ENCODE measurements at places on chromosomes 5 and 9.

- no peak for DNase-seq
These were observed 313.8 kb downstream of the ENC1 start for GRCh38 chr5:74326571-74327338.

DNA sequence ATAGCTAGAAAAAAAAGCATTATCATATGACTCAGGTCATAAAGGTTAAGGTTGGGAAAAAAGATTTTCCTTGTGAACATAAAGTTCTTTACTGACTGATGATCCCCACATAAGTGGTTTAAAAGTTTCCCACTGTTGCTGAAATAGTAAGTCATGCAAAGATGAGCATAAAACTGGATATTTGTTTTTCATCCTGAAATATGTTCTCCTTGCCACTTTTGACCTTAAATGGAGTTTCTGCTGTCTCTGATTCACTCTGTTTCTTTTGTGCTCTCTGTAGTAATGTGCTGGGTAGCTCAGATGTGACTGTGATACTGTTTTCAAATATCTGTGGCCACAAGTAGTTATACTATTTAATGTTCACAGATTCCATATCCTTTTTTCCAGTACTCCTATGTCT is 162.5 kb upstream of the GAS1 start:
- DNase-seq: no peak

DNA sequence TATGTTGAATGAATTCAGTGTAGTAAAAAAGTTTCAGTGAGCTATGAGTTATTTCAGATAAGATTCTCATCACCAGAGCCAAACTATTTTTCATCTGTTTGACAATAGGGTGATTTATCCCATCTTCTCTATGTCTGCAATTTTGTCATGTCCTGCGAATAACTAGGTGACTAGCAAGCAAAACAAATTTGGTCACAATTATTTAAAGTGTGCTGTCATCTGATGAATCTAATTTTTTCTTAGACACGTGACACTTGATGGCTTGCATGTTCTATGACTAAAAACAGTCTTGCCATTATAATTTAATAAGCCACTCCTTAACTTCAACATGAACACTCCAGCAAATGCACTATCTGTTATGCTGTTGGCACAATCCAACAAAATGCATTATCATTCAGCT is 35.0 kb downstream of the FEM1C start:
- no peak for DNase-seq

DNA sequence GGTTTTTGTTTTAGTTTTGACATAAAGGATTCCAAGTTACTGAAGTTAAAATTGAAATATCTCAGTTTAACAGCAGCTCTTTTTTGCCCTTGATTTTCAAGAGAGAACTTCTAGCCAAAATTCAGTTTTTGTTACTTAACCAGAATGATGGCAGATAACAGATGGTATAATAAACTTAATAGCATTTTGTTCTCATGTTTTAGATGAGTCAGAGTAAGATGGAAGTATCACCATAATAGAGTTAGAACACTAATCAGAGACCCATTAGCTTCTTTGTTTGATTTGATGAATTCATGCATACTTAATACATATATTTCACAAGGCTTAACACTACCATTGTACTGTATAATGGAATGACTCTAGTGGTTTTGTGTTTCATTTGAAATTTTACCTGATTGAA is 11.9 kb downstream of the ZCCHC9 start:
- DNase-seq: no peak

DNA sequence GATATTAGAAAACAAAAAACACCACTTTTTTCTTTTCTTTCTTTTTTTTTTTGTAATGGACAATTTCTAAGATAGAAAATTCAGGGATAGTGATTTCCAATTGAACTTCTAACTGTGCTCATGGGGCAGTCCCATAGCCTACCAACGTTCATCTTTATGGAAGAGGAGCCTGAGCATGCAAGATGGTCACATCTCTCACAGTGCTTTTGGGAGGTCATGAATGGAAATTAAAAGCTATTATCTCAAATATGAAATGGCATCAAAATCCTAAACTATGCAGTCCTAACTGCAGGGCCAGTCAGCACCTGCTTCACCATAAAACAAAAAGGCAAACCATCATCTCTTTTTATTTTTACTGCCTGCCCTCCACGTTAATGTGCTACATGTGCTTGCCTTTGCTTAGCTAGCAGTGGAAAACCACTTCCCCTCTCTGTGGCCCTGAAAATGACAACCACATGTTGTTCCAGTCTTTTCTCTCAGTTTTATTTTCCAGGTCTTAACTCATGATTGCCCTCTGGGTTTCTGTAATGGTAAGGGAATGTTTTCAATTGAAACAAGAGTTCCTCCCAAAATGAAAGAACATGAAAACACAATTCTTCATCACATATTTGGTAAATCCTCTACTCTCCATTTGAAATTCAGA is 16.7 kb downstream of the IFNB1 start:
- no peak for DNase-seq

DNA sequence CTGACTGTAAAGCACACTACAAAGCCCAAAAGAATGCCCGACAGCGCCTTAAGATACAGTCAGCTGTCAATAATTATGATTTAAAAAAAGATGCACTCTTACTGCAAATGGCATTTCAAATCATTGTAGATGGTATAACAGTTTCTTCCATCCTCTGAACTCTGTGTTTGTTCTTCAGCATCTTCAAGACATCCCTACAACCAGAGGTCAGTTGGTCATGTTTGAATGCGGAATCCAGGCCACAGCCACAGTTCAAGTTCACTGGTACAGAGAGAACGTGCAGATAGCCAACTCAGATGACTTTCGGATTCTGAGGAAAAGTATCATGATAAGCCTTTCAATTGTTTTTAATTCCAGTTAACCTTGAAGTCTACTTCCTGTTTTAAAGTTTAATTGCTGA is 8.7 kb upstream of the MYOT start:
- DNase-seq: no peak

DNA sequence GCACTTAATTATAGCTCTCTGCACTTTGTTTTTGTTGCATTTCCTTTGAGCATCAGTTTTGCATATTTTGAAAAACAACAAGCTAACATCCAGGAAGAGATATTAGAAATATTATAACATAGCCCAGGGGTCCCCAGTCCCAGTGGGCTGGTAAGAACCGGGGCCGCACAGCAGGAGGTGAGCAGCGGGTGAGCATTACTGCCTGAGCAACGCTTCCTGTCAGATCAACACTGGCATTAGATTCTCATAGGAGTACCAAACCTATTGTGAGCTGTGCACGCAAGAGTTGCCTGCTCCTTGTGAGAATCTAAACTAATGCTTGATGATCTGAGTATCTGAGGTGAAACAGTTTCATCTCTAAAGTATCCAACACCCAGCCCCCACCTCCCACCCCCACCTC is 675.9 kb upstream of the ZNF608 start:
- no peak for DNase-seq

- DNase-seq: no peak
These were observed 12.0 kb upstream of the HTR4 start for GRCh38 chr5:148666353-148666752.

GRCh38 chr5:36236801-36237200 is 4.9 kb downstream of the NADK2 start:
- no peak for DNase-seq

GRCh38 chr9:108468364-108468763 is 387.4 kb downstream of the ACTL7B start:
- DNase-seq: peak; percentile 30
